ENCODE measurements at places on chromosomes 12 and 14.
A peak's percentile ranks its signal among the peaks of the same experiment; 100 is the strongest.

- H3K27me3 ChIP-seq: no peaks in the 10 kb centered on the region
- no peak for DNase-seq
- H3K4me1 ChIP-seq: peaks cover 12% of the 10 kb centered on the region
- H3K4me3 ChIP-seq: no peak overlapping the region
Measured at GRCh38 chr14:32567543-32568384, 238.7 kb downstream of the AKAP6 start.

- H3K4me3 ChIP-seq: no peak overlapping the region
- H3K36me3 ChIP-seq: peaks cover 68% of the 10 kb centered on the region
- DNase-seq: no peak
- H3K27ac ChIP-seq: peak overlapping the region; percentile 43
- no peaks in the 10 kb centered on the region for H3K27me3 ChIP-seq
Measured at GRCh38 chr14:55138091-55138490, 9.0 kb downstream of the LGALS3 start.

- H3K27ac ChIP-seq: no peak overlapping the region
- no peak overlapping the region for H3K4me3 ChIP-seq
- H3K4me1 ChIP-seq: no peaks in the 10 kb centered on the region
- DNase-seq: no peak
Measured at GRCh38 chr14:85752175-85752574, 222.2 kb downstream of the FLRT2 start.

- H3K4me1 ChIP-seq: no peaks in the 10 kb centered on the region
- no peak for DNase-seq
- no peaks in the 10 kb centered on the region for H3K27me3 ChIP-seq
- H3K4me3 ChIP-seq: no peak overlapping the region
- no peaks in the 10 kb centered on the region for H3K36me3 ChIP-seq
Measured at GRCh38 chr12:21324551-21324950, 10.2 kb downstream of the SLCO1A2 start.

- DNase-seq: no peak
- H3K36me3 ChIP-seq: no peaks in the 10 kb centered on the region
- H3K4me3 ChIP-seq: no peak overlapping the region
- no peak overlapping the region for H3K27ac ChIP-seq
Measured at GRCh38 chr14:97065305-97066067, 268.3 kb downstream of the VRK1 start.

DNA sequence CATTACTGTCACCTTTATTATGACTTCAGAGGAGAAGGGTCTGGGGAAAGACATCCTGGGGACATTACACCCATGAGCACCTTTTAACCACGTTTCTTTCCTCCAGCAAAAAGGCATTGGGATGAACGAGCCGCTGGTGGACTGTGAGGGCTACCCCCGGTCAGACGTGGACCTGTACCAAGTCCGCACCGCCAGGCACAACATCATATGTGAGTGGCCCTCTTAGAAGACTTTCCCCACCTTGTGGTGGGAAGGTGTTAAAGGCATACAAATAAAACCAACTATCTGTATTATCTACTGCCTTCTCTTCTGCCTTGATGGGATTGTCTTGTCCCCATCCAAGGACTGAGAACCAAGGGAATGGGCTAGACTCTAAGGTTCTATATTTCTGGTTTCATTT lies 6.0 kb downstream of the PSMD9 start:
- no peak overlapping the region for H3K4me3 ChIP-seq
- no peaks in the 10 kb centered on the region for H3K27me3 ChIP-seq
- no peak for DNase-seq

GRCh38 chr12:107393043-107393717 lies 292.4 kb upstream of the PWP1 start:
- no peaks in the 10 kb centered on the region for H3K27me3 ChIP-seq
- no peaks in the 10 kb centered on the region for H3K36me3 ChIP-seq
- DNase-seq: peak; percentile 17
- no peak overlapping the region for H3K4me3 ChIP-seq
- no peak overlapping the region for H3K27ac ChIP-seq

GRCh38 chr12:10214895-10215267 lies 2.2 kb downstream of the GABARAPL1 start:
- H3K27ac ChIP-seq: peak overlapping the region; percentile 99
- H3K27me3 ChIP-seq: no peaks in the 10 kb centered on the region
- no peak for DNase-seq
- peaks cover 12% of the 10 kb centered on the region for H3K4me1 ChIP-seq

- no peak for DNase-seq
- H3K4me3 ChIP-seq: no peak overlapping the region
- no peaks in the 10 kb centered on the region for H3K4me1 ChIP-seq
- H3K36me3 ChIP-seq: no peaks in the 10 kb centered on the region
- H3K27me3 ChIP-seq: no peaks in the 10 kb centered on the region
Measured at GRCh38 chr12:103897316-103897715, 32.9 kb upstream of the HSP90B1 start.

- no peak overlapping the region for H3K4me3 ChIP-seq
- H3K4me1 ChIP-seq: no peaks in the 10 kb centered on the region
- H3K36me3 ChIP-seq: no peaks in the 10 kb centered on the region
- DNase-seq: no peak
Measured at GRCh38 chr14:36423430-36423829, 96.6 kb downstream of the NKX2-1 start.

- no peaks in the 10 kb centered on the region for H3K4me1 ChIP-seq
- H3K4me3 ChIP-seq: no peak overlapping the region
- DNase-seq: no peak
- H3K27ac ChIP-seq: no peak overlapping the region
- H3K36me3 ChIP-seq: no peaks in the 10 kb centered on the region
Measured at GRCh38 chr14:89509891-89510290, 92.9 kb upstream of the FOXN3 start.

DNA sequence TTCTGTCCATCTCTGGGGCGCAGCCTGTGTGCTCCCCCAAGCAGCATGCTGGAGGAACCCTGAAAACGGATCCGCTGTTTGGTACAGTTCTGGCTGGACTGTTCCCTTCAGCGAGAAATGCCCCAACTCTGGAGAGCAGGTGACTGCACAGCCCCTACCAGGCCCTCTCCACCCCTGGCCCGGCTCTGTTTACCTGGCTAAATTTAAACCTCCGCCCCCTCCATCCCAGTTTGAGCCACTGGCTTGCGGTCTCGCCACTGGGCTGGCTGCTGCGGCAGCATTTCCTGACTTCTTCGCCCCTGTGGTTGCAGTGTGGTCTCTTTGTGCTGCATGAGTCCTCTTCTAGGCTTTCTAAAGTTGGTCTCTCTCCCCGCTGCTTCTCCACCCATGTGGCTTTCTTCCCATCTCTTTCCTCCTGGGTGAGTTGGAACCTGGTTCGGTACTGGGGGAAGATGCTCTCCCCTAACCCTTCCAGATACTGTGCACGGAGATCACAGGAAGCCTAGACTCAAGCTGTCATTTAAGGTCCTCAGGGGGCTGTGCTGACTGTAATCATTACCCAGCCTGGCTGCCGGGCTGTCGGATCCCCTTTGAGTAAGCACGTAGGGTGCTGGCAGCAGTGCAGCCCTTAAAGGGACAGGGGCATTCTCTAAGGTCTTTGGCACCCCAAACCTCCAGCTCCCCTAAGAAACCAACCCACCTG lies 60.6 kb downstream of the FBXL14 start:
- DNase-seq: no peak
- peaks cover 3% of the 10 kb centered on the region for H3K4me1 ChIP-seq
- H3K27me3 ChIP-seq: peaks cover 80% of the 10 kb centered on the region
- H3K36me3 ChIP-seq: no peaks in the 10 kb centered on the region

- DNase-seq: peak; percentile 60
- peak overlapping the region; percentile 61 for H3K27ac ChIP-seq
- peaks cover 45% of the 10 kb centered on the region for H3K36me3 ChIP-seq
- H3K4me1 ChIP-seq: peaks cover 35% of the 10 kb centered on the region
Measured at GRCh38 chr12:121240484-121241101, 30.7 kb downstream of the P2RX4 start.

- H3K27me3 ChIP-seq: no peaks in the 10 kb centered on the region
- DNase-seq: peak; percentile 59
- no peak overlapping the region for H3K4me3 ChIP-seq
- peaks cover 35% of the 10 kb centered on the region for H3K36me3 ChIP-seq
- peaks cover 81% of the 10 kb centered on the region for H3K4me1 ChIP-seq
Measured at GRCh38 chr12:123990511-123990910, 17.5 kb downstream of the ZNF664 start.
